Ascending aorta (tissue), 2 donors: ENCODE measurements at places on chromosomes 2 and 18.

- DNase-seq = peak; percentile 96
- peaks cover 3% of the 10 kb centered on the region for H3K36me3 ChIP-seq
- no peaks in the 10 kb centered on the region for H3K27me3 ChIP-seq
- peaks cover 3% of the 10 kb centered on the region for H3K4me1 ChIP-seq
Observed at GRCh38 chr2:32010670-32011484, at the start of gene MEMO1. TSS of gene MEMO1 (minus strand) at chr2:32011008. CDS start at chr2:32010247, 761 bp downstream.

- H3K27ac ChIP-seq = no peak overlapping the region
- no peaks in the 10 kb centered on the region for H3K27me3 ChIP-seq
- DNase-seq = no peak
- no peaks in the 10 kb centered on the region for H3K4me1 ChIP-seq
Observed at GRCh38 chr2:168311261-168311910, 64.0 kb upstream of the STK39 start.

DNA sequence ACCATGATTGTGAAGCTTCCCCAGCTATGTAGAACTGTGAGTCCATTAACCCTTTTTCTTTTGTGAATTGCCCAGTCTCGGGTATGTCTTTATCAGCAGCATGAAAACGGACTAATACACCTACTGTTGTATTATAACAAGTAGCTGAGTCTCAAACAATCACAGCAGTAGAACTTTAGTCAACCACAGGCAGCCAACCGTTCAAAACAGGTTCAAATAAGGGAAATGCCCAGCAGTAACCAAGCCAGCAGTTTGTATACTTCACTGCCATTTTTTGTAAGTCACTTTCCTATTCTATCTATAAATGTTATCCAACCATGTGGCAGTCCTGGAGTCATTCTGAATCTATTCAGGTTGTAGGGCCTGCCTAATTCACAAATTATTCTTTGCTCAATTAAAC lies 1560.6 kb upstream of the SLC39A10 start:
- H3K27me3 ChIP-seq = no peaks in the 10 kb centered on the region
- H3K27ac ChIP-seq = no peak overlapping the region
- no peaks in the 10 kb centered on the region for H3K36me3 ChIP-seq
- H3K4me1 ChIP-seq = no peaks in the 10 kb centered on the region

DNA sequence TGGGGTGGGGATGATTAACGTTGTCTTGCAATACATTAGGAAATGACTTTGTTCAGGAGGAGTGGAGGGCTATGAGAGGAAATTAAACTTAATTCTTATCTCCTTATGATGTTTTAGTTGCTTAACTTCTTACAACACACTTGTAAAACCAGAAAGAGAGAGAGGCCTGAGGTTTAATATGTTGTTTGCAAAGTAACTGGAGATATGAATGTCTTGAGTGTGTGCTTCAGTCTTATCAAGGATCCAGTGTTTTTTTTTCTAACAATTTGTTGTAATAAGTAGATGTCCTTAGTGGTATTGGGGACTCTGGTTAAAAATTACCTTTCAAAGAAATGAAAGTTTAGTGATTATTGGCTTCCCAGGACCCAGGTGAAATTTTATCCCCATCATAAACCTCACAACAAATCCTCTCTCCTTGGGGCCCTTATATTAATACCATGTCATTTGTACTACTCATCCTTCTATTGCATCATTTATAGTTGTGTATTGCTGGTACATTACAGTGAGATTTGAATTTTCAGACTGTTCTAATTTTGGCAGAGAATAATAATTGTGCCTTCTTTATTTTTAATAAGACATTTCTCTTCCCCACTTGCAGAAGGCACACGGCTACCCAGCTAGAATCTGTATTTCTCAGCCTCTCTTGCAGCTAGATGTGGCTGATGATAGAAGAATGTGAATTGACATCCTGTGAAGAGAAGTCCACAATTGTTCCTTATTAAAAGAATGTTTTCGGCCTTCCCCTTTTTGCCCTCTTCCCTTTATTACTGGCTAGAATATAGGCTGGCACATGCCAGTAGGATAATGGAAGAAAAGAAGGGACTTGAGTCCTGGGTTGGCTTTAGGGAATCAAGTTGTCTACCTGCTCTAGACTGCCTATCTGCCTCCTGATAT lies 91.9 kb upstream of the CXCR4 start:
- no peak overlapping the region for H3K4me3 ChIP-seq
- H3K27ac ChIP-seq = no peak overlapping the region
- H3K27me3 ChIP-seq = no peaks in the 10 kb centered on the region
- no peaks in the 10 kb centered on the region for H3K4me1 ChIP-seq
- no peaks in the 10 kb centered on the region for H3K36me3 ChIP-seq

DNA sequence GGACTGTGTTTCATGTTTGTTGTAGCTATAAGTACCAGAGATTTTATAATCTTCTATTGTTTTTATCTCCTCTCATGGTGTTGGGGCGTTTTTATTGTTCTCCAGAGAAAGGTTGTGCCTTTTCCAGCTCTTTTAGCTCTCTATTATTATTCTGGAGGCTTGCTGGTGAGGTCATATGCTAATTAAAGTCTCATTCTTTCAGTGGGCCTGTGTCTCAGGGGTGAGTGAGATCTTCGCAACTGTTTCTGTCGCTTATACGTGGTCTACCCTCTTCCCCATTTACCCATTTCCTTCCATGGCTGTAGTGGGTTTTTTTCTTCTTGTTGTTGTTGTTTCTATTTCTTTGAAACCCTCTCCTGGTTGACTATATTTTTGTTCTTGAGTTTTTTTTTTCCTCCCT lies 584.9 kb downstream of the TMEM182 start:
- H3K36me3 ChIP-seq = no peaks in the 10 kb centered on the region
- no peaks in the 10 kb centered on the region for H3K4me1 ChIP-seq
- H3K4me3 ChIP-seq = no peak overlapping the region
- H3K27me3 ChIP-seq = no peaks in the 10 kb centered on the region
- H3K27ac ChIP-seq = no peak overlapping the region
